ENCODE measurements at places on chromosomes 3 and 15.

- DNase-seq = peak; percentile 94
Observed at GRCh38 chr3:17605032-17605431, 137.4 kb downstream of the TBC1D5 start.

DNA sequence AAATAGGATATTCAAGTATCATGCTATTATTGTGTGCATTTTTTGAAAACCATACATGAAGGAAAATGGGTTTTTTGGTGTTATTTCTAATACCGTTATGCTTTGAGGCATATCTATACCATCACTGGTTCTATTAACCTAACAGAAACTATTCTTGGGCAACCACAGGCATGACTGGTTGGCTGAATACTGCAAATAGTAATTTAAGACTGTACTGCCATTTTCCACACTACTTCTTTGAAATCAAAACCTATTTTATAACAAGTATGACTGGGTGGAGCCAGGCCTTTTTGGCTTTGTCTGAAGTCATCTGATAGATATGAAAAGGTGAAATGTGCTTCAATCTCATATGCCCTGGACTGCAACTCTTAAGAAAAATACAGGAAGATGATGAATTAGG is 115.1 kb downstream of the ULK4 start:
- no peak for DNase-seq

DNA sequence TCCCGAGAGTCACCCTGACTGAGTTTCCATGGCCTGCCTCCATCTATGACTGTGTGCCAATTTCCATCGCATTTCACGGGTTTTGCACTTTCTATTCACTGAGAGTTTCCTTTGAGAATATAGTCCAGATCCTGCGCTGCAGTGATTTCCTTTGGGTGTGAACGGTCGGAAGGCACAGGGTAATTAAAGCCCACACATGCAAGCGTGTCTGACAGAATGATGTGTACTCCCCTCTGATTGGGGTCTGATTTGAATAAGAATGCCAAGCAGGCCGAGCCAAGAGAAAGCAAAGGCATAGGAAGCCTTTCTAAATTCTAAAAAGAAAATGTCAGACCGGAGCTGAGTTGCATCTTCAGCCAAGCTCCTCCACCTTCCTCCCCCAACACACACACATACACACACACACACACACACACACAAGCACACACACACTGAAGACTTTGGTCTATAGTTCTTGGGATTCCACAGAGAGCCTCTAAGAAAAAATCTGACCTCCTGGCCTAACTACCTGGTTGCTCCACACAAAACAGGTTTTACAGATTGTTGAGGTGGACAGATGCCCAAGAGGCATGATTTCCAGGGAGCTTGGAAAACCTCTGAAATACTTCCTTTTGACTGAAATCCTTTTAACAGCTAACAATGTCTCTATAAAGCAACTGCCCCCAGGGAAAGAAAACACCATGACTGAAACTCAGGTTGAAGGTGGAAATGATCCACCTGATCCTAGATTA is 59.7 kb upstream of the LRRN1 start:
- DNase-seq = no peak

DNA sequence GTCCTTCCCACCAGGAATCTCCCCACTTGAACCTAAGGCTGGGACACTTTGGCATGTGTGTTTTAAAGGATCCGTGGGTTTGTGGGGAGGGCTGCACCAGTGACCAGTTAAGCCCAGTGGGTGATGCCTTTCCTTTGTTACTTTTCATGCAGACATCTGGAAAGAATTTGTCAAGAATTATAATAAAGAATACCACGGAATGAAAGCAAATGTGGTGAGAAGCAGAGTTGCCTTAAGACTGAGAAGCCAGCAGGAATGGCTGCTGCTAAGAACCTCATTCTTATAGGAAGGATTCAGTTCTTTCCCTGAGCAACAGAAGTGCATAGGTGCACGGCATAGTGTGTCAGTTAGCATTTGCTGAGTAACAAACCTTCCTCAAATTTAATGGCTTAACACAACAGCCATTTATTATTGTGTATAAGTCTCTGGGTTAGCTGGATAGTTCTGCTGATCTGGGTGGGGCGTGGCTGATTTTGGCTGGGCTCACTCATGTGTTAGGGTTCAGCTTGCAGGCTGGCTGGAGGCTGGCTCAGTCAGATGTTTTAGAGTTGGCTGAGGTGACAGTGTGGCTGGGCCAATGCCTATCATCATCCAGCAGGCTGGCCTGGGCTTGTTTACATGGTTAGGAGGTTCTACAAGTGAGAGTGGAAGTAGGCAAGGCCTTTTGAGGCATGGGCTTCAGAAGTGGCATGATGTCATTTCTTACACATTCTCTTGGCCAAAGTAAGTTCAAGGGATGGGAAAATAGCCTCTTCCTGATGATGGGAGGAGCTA is 262.7 kb upstream of the CTDSPL start:
- peak; percentile 16 for DNase-seq

DNA sequence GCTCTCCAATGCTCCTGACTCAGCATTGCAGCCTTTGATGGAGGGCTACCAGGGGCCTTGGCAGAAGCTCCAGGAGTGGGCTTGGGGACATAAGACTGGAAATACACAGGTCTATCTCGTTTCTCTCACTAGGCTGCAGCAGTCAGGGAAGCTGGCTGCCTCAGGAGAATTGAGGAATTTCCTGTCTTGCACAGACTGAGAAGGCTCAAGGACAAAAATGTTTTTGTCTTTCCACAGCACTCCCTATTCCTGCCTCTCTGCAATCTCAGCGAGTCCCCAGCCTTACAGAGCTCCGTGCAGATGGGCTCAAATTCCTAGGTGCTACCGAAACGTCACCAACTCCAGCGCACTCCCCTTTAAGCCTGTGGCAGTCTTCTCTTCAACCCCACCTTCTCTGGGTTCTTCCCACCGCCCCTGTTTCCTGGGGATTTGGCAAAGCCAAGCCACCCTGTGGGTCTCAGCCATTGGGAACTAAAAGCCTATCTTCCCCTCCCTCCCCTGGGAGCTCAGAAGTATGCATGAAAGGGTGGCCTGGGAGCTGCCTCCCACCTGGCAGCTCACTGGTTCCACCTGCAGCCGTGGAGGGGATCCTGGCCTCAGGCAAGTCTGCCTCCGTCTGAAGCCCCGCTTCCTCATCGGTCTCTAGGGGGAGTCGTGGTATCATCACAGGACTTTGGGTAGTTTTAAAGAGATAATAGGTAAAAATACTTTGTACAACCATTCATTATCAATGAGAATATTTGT is 322.6 kb upstream of the FRG2C start:
- no peak for DNase-seq

GRCh38 chr15:61780278-61780980 is 279.8 kb downstream of the VPS13C start:
- peak; percentile 28 for DNase-seq

DNA sequence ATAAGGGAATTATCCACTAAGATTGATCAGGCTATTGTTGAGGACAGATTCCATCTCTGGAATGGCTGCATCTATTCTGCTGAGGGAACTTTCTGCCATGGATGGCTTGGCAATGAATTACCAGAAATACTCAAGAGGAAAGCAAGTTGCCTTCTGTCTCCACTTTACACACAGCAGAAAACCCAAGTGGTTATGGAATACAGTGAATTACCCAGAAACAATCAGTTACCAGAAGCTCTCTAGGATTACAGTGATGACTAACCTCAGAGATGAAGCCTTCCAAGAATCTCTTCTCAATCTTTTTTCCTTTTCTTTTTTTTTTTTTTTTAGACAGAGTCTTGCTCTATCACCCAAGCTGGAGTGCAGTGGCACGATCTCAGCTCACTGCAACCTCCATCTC is 183.3 kb downstream of the WDR76 start:
- peak; percentile 33 for DNase-seq

GRCh38 chr3:21754839-21755238 is 3.8 kb upstream of the ZNF385D start:
- DNase-seq = no peak

GRCh38 chr3:14200276-14200675 is 21.7 kb downstream of the LSM3 start:
- DNase-seq = peak; percentile 45

DNA sequence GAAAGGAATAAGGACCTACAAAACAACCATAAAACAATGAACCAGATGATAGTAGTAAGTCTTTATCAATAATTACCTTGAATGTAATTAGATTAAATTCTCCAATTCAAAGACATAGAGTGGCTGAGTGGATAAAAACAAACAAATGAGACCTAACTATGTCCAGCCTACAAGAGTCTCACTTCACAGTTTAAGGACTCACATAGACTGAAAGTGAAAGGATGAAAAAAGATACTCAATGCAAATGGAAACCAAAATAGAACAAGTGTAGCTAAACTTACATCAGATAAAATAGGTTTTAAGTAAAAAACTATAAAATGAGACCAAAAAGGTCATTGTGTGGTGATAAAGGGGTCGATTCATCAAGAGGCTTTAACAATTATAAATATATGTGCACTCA is 21.9 kb upstream of the NR1I2 start:
- DNase-seq = no peak

- no peak for DNase-seq
Observed at GRCh38 chr15:57685306-57686095, 21.0 kb upstream of the POLR2M start.

DNA sequence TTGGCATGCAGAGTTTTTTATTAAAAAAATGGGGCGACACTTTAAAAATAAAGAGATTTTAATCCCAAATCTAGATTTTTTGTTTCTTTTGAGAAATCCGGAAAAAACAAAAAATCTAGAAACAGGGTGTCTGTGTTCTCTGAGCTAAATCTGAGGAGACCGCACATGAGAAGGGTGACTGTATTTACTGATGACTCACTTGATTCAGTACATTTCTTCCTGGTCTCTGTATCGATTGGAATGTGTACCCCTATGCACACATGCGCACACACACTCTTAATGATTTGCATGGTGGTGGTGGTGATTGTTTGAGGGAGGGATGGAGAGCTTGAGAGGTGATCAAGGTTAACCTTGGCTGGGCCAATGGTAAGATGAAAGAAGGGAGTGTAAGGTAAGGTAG is 443.1 kb upstream of the THRB start:
- DNase-seq = no peak

GRCh38 chr3:73491287-73491662 is 133.5 kb downstream of the PDZRN3 start:
- no peak for DNase-seq

GRCh38 chr3:11634081-11634635 is 9.6 kb downstream of the VGLL4 start:
- DNase-seq = no peak

DNA sequence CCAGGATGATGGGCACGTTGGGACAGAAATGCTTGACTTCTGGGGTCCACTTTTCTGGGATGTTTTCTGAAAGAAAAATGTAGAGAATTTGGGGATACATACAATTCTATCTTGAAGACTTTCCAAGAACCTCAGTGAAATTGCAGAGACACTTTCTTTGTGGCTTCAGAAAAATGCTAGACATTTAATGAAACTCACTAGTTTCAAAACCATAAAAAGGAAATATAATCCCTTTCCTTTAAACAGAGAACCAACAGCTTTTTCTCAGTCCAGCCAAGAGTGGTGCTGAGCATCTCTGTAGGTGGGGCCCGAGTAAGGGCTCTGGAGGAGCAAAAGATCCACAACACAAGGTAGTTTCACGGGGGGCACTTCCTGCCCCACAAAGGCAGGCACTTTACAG is 4.4 kb upstream of the GPX1 start:
- DNase-seq = no peak

DNA sequence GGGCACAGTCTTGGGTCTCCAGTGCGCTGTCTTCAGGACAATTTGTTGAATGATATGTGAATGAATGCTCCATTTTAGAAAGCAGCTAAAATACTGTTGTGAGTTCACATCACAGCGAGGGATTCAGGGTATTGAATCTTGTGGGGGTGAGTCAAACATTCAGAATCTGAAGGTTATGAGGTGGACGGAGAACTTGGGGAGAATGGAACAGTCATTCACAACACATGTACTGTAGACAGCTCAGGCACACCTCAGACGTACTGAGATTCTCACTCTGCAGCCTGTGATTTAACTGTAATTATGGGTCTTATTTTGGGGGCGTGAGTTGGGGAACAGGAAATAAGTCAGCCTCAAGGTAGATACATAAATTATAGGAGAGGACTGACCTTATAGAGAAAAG is 13.9 kb downstream of the CRYBG3 start:
- peak; percentile 13 for DNase-seq

- DNase-seq = peak; percentile 57
Observed at GRCh38 chr3:156449710-156450574, 105.0 kb downstream of the SSR3 start.

DNA sequence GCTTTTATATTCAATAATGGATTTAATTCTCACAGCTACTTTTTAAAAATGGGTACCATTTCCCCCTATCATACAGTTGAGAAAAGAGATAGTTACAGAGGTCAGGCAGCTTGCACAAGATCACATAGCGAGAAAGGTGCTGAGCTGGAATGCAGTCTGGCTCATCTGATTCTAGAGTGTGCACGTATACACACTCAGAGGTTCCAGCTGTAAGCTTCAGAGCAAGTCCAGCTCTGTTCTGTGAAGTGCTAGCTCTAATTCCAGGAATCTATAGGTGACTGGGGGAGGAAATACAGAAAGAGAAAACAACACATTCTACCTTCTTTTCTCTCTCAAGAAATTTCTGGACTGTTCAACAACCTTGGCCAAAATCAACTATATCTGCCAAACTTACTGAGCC is 318.7 kb downstream of the FOXP1 start:
- DNase-seq = peak; percentile 25

- no peak for DNase-seq
Observed at GRCh38 chr15:41899854-41900442, 6.1 kb upstream of the SPTBN5 start.

DNA sequence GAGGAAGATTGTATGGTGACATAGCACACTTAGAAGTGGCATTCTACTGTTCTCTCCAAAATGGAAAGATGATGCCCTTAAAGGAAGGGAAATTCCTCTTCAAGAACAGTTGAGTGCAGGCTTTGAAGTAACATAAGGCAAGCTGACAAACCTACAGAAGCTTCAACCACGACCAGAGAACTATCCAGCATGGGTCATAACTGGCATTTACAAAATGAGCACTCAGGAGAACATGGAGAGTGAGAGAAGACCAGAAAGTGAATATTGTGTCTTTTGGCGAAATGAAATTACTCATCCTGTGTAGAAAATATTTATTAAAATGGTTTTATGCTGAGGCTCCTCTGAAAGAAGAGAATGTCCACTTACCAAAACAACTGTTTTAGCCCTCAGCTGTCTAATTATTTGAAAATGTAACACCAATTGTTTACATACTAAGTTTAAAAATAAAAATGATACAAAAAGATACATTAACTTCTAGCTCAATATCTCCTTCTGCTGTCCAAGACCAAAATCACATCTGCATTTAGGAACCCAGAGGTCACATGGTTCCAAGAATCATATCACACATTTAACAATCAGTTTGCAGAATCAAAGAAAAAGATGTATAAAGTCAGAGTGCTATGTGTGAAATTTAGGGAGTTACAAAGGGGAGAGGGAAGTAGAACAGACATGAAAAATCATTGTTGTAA is 216.9 kb downstream of the ATP8B4 start:
- peak; percentile 23 for DNase-seq
